Urothelium cell line (cell line): ENCODE measurements at places on chromosomes 6 and 20.

DNA sequence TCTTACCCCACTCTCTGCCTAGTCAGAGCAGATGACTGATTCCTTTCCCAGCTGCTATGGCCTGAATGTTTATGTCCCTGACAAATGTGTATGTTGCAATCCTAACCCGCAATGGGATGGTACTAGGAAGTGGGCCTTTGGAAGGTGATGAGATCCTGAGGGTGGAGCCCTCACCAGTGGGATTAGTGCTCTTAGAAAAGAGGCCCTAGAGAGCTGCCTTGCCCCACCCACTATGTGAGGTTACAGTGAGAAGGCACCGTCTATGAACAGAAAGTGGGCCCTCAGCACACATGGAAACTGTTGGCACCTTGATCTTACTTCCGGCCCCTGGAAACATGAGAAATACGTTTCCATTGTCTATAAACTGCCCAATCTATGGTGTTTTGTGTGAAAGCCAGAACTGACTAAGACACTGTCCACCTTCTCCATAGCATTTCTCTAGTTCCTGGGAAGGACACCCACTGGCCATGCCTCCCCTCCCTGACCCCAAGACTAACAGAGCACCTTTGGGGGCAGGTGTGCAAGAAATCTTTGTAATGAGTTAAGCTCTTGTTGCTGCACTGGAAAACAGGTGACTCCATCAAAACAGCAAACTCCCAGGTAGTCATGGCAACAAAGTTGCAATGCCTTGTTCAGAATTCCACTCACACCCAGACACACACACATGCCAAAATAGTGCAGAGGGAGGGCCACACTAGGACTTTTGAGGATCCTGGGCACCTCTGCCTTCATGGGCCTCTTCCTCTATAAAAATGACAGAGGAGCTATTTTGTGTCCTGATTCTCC, 16.2 kb downstream of the GABRR2 start:
- DNase-seq, result peak; percentile 20

GRCh38 chr6:26342106-26343004, 22.6 kb upstream of the BTN3A2 start:
- DNase-seq, result no peak

- no peak for DNase-seq
These were observed 50.0 kb upstream of the NOX3 start for GRCh38 chr6:155505608-155505989.

- no peak for DNase-seq
These were observed 164.8 kb downstream of the SOBP start for GRCh38 chr6:107654764-107655163.

DNA sequence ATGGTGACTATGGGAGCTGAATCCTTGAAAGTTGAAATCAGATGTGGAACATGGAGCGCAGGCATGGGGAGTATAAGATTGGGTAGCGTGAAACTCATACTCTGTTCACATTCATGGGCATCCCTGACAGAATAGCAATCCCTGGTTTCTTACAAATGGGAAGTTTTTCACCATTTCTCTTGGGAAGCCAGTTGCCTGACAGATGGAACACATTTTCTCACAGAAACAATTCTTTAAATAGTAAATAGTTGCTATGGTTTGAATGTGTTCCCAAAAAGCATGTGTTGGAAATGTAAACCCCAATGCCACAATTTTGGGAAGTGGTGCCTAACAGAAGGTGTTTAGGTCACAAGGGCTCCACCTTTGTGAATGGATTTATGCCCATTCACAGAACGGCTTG, 262.8 kb upstream of the HS3ST5 start:
- no peak for DNase-seq

- no peak for DNase-seq
These were observed 33.9 kb upstream of the TXLNB start for GRCh38 chr6:139325686-139326085.

DNA sequence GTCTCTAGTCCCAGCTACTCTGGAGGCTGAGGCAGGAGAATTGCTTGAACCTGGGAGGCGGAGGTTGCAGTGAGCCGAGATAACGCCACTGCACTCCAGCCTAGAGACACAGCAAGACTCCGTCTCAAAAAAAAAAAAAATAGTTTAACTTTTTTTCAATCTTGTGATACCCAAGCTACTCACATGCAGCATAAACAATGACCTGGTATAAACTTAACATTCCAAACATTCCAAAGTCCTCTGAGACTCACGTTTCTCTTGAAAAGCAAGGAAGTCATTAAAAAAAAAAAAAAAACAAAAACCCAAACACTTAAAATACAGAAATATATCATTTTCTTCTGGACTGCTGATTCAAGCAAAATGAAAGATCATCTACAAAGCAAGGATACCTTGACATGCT, 14.3 kb downstream of the CRNKL1 start:
- peak; percentile 6 for DNase-seq

- no peak for DNase-seq
These were observed 16.5 kb upstream of the RPN2 start for GRCh38 chr20:37162646-37163045.

GRCh38 chr6:45922728-45923351, 92.8 kb downstream of the CLIC5 start:
- peak; percentile 78 for DNase-seq

GRCh38 chr20:9258901-9259300, 190.0 kb downstream of the PLCB4 start:
- DNase-seq, result no peak

GRCh38 chr6:6661684-6662083, 73.2 kb downstream of the LY86 start:
- DNase-seq, result no peak

DNA sequence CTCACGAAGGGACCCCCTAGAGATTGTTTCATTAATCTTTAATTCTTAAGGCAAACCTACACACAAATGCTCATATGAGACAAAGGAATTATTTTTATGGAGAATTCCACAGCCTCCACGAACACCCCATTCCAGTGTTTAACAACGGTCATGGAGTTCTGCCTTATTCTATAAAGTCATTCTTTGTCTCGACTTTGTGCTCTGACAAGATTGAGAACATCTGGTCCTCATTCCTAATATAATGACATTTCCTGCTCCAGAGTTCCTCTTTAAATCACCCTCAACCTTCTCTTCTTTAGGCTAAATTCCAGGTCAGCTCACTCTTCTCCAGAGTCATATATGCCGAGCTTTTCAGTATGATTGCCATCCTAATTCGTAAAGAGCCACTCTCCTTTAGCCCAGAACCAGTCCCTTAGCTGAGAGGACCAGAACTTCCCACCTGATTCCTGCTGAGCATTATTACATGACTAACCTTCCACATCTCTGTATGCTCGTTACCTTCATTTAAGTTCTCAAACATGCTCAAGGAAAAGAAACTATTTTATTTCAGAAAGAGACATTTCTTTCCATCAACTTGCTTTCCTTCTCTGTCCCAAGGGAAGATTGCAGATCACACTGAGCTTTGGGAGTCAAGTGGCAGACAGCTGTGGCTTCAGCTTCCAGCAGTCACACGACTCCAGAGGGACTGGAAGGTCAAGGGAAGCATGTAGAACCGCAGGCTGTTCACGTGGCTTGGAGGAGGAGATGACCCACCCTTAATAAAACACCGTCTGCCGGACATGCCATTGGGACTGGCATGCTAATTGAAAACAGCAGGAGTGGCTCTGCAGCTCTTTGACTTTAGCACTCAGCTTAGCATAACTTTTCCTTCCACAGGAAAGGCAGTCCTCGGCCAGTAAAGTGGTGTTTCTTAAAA, 467.1 kb upstream of the HSF2 start:
- DNase-seq, result peak; percentile 30

DNA sequence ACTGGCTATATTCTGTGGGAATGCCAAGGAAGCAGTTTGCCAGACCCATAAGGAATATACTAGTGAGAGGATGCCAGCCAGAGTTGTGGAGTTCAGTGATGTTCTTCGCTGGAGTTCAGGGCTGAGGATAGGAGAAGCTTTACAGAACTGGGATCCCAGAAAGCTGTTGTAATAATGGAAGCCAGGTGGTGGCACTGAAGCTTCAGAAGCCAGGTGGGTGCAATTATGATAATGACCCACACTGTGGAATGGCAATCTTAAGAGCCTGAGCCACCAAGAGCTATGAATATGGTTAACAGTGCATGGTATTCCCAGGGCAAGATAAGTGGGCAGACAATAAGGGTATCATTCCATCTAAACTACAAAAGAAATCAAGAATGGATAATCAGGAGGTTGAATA, 25.1 kb upstream of the ENPP1 start:
- DNase-seq, result no peak

- peak; percentile 44 for DNase-seq
These were observed 637 bp downstream of the ABHD12 start for GRCh38 chr20:25389858-25390537.

GRCh38 chr6:113669606-113670005, 187.5 kb upstream of the MARCKS start:
- no peak for DNase-seq

- no peak for DNase-seq
These were observed 42.3 kb downstream of the MOCS1 start for GRCh38 chr6:39891976-39892375.

- no peak for DNase-seq
These were observed 643 bp downstream of the DLGAP4 start for GRCh38 chr20:36306553-36307411.

DNA sequence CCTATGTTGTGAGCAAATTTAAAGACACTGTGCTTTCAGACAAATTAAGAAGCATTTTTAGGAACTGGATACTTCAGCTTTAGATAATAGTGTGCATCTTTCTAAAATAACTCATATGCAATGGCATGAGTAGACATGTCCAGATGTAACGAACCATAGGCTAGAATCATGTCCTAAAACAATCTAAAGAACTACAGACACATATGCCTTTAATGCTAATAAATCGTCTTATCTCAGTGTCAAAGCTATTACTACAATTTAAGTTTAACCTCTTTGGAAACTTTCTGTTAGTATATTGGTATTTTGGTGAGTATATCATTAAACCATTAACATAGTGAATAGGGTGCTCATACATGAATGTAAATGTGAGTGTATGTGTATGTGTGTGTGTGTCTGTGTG, 908.5 kb upstream of the FLRT3 start:
- no peak for DNase-seq

DNA sequence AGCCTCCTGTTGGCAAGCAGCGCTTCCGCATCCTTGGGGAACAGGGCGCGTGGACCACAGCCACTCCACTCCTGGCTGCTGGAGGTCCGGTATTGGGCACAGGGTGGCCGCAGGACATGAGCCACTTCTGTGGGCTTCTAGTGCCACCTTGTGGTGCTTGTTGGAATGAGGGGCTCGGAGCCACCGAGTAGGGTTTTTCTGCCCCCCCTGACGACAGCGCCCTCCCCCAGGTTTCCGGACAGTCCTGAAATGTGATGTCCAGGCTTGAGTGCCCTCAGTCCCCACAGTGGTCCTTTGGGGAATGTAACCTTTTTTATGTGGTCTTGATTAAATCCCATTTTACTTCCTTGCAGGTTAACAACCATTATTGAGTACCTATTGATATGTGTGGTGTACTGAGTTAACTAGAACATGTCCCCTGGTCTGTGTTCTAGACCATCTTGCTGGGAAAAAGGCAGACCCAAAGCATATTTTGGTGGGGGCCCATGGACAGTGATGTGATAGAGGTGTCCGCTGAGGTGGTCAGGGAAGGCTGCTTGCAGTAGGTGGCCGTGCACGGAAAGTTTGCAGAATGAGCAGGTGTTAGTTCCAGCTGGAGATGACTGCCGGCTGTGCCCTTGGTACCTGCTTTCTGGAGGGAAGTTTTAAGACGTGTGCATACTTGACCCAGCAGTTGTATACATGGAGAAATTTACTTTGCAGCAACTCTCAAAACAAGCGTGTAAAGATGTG, 70.0 kb downstream of the PTPN1 start:
- DNase-seq, result peak; percentile 90

GRCh38 chr6:41492261-41492891, 53.8 kb upstream of the FOXP4 start:
- no peak for DNase-seq
